ENCODE measurements at places on chromosomes 1 and 21.

DNA sequence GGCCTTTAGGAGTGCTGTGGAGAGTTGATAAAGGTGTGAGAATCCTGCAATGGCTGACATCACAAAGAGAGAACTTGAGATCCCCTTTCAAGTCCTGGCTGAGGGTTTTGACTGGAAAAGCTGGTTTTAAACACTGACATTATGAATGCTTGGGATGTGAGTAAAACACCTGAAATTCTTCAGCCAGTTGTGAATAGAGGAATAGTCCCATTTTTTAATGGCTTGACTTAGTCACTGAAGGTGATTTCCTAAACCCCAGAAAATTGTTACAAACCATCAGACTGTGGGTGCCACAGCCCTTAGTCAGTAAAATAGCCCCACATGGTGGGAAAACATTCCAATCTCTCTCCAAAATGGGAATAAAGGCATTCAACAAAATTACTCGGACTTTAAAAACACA, 107.7 kb upstream of the LMO4 start:
- DNase-seq, result no peak

GRCh38 chr1:6157132-6157527, 23.0 kb downstream of the CHD5 start:
- DNase-seq, result no peak

GRCh38 chr1:45187725-45188124, 18.7 kb downstream of the ZSWIM5 start:
- DNase-seq, result no peak

- DNase-seq, result no peak
Observed at GRCh38 chr1:197912739-197913494, 4.3 kb upstream of the LHX9 start.

GRCh38 chr1:206477581-206478380, 7.5 kb downstream of the IKBKE start:
- no peak for DNase-seq

DNA sequence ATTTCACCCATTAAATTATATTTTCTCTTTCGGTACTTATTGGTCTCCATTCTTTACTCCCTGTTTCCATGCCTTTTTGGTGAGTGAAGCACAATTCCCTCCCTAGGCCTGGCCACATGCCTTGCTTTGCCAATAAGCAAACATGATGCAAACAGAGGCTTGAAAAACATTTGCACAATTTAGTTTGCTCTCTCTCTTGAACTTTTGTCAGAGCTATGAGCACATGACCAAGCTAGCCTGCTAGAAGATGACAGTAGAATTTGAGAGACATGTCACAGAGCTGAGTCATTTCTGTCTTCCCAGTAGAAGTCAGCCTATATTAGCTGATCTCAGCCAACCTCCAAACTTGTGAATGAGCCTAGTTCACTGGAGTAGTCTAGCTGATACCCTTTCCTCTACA, 24.6 kb downstream of the ANGPTL3 start:
- DNase-seq, result no peak

GRCh38 chr1:81549588-81550127, 251.1 kb upstream of the ADGRL2 start:
- no peak for DNase-seq

GRCh38 chr1:168285971-168286927, 5.6 kb downstream of the TBX19 start:
- DNase-seq, result no peak

DNA sequence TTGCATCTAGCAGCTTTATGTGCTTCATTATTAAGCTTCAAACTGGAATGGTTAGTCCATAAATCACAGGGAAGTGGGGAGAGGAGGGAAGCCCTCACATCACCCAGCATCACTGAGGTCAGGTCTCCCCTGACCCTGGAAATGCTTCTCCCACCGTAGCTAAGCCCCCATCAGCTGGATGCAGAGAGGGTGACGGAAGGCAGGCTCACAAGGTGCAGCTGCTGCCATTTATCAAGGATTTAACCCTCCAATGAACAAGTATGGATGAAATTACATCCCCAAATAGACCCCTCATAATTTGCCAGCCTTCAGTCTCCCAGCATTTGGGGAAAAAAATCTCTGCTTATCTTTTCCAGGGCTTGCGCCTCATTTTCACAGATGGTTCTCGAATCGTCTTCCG, 60.8 kb downstream of the PGM1 start:
- DNase-seq, result no peak

DNA sequence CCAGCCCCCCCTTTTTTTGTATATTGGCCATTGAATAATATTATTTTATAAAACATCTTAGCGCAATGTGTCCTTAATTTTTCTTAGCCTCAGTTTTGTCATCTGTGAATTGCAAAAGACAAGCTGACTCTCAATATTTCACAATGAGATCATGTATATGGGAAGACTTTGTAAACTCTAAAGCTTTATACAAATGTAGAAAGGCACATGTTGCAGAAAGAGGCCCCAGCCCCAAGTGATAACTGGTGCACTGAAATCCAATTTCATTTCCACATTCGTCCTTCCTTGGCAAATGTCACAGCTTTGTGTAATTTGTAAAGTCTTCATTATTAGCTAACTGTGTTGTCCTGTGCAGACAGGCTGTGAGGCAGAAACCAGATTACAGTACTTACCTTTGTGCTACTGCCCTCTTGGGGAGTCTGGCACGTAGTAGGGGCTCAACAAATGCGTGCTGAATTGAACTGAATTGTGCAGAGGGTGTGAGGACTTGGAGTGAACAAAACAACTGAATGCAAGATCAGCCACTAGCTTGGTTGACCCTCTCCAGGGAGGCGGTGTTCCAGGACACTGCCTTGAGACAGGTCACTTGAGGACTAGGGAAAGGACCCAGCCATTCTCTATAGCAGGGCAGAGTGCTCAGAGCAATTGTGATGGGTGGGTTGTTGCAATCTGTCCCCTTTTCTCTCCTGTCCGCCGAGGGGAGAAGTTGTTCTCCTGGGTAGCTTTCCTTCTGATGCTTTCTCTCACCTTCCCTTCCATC, 74.6 kb downstream of the LMO4 start:
- DNase-seq, result no peak

DNA sequence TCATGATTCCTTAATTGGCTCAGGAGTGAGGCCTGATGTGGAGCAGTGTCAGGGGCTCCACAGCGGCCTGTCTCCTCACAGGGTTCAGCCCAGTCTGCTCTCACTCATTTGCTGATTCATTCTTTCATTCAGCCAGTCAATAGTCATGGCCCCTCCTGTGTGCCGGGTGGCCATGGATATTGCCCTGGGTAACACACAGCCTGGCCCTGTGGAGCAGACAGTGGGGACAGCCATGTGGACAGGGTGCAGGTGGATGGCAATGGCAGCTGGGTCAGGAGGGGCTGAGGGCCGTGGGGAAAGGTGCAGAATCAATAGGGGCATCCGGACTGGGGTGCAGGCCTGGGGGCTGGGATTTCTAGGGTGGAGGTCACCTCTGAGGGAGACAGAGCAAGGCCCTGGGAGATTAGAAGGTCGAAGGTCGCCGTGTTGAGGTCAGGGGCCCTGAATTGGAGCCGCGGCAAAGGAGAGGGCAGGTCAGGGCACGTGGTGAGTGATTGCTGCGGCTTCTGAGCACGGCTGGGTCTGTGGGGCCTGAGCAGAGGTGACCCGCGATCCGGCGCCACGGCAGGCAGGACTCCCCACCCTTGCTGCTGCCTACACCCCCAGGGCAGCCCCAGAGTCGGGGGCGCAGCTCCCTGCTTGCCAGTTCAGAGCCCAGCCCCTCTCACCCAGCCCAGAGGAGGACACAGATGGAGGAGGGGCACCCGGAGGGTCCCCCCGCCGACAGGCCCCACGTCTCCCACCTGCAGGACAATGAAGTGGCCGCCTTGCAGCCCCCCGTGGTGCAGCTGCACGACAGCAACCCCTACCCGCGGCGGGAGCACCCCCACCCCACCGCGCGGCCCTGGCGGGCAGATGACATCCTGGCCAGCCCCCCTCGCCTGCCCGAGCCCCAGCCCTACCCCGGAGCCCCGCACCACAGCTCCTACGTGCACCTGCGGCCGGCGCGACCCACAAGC, 33.4 kb downstream of the SLC19A1 start:
- no peak for DNase-seq

DNA sequence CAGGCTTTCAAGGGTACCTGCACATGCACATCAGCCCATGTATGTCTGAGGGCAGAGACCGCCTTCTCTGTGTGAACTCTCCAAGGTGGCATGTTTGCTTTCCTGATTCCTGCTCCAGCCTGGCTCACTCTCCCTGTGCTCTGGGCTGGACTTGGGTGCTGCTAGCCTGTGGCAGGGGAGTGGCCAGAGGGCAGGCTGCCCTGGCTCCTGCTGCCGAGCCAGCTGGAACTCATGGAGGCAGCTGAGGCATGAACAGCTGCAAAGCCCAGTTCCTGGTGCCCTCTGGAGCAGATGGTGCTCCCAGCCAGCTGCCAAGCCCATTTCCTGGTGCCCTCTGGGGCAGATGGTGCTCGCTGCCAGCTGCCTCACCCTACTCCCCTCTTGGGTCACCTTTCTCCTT, 7.6 kb downstream of the UBL4B start:
- no peak for DNase-seq

GRCh38 chr1:207890136-207890738, 20.7 kb downstream of the CD34 start:
- DNase-seq, result no peak

DNA sequence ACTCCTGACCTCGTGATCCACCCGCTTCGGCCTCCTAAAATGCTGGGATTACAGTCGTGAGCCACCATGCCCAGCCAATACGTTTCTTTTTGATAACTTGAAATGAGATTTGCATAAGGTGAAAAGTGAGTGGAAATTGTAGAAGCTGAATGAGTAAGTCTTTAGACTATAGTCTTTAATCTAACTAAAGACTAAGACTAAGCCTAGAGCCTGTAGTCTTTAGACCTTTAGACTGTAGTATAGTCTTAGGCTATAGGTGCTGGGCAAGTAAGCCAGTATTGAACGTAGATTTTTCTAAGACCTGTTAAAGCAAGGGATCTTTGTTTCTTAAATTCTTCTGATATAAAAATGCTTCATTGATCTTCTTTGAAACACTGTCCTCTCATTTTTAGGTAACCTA, 12.1 kb downstream of the PPP2R5A start:
- DNase-seq, result no peak

DNA sequence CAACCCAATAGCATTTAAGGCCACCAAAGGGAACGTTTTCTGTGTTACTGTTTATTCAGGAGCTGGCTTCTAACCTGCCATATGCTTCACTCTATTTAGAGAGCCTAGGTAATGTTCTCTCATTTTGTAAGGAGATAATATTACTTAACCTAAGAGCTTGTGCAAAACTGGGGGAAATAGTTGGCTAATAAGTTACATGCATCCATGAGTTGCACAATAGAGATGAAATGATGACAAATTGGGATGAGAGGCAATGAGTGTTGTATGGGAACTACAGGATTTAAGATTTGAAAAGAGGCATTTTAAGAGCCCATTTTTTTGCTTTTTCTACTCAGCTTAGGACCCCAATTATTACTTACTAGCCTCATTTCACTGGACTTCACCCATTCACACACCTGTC, 151.0 kb downstream of the ST6GALNAC3 start:
- DNase-seq, result no peak

- DNase-seq, result no peak
Observed at GRCh38 chr1:21258331-21259134, 31.7 kb downstream of the ECE1 start.

GRCh38 chr1:233993651-233994050, 89.2 kb downstream of the SLC35F3 start:
- DNase-seq, result no peak

DNA sequence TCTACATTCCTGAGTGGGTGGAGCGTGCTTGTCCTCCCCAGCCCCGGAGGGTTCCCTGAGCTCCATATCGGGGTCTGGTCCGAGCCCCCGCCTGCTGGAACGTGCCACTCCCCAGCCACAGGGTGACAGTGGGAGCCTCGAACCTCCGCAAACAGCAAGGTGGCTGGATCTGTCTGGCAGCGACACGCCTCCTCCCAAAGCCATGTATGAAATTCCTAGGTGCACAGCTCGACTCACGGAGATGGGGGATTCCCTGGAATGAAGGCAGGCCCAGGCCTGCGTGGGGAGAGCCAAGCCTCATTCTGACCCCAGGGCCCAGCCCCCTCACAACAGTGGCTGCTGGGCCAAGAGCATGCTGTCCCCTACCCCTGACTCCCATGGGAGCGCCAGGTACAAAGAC, 32.9 kb downstream of the TP73 start:
- no peak for DNase-seq

DNA sequence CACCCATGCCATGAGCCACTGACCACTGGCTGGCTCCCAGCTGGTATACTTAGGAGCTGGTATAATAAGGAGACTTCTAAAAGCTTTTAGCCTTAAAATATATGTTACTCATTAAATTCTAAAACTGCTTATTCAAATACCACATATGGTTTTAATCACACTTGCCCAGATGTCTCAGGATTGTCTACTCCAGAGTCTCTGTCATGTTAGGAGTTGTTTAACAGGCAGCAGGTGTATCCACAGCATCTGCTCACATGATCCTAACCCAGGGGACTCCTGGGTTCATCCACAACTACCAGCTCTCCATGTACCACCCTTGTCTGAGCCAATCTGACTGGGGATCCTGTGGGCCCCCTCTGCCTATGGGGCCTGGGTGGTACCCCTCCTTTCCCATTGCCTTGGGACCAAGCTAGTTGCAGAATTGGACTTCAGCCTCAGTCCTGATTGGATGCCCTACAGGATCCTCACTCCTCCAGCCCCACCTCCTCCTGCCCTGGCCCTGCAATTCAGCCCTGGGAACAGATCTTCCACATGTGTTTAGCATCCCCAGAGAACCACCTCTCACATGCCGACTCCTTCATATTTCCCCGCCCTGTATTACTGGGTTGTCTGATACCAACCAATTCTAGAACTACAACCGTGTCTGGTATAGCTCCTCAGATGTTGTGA, 61.3 kb downstream of the BCAR3 start:
- DNase-seq, result no peak

DNA sequence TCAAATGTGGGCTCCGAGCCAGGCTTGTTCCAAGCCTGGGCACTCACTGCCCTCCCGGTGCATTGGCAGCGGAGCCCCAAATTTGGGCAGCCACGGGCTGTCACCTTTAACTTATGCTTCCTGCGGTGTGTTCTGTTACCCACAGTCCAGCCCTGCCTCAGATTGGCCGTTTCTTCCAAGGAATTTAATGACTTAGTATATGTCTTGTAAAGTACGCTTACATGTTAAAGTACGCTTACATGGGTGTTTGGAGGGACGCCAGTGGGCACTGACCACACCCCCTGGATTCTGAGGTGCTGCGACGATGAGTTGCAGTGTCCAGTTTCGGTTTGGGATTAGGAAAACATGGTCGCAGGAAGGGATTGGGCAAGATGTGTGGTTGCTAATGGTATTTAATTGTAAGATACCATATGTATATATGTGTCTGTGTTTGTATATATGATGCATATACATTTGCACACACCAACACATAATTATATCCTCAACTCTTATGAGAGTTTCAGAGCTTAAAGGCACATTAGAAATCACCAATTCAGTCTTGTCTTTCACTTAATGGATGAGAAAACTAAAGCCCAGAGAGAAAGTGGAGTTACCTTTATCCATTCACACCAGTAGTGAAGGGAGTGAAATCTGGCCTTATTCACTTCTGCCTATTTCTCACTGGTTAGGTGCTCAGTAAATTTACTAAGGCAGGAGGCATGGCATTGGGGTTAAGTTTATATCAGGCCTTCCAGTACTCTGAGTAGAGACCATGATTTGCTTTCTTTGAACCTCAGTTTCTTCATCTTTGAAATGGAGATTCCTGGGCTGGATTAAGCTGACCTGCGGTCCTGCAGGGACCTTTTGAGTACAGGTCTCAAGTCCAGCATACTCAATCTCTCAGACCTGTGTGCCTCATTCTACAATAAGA, 1.0 kb downstream of the SMYD2 start:
- no peak for DNase-seq
